ENCODE measurements at places on chromosomes 12 and 14.

- peak; percentile 71 for DNase-seq
Measured at GRCh38 chr12:643475-644302, 19.6 kb downstream of the NINJ2 start.

DNA sequence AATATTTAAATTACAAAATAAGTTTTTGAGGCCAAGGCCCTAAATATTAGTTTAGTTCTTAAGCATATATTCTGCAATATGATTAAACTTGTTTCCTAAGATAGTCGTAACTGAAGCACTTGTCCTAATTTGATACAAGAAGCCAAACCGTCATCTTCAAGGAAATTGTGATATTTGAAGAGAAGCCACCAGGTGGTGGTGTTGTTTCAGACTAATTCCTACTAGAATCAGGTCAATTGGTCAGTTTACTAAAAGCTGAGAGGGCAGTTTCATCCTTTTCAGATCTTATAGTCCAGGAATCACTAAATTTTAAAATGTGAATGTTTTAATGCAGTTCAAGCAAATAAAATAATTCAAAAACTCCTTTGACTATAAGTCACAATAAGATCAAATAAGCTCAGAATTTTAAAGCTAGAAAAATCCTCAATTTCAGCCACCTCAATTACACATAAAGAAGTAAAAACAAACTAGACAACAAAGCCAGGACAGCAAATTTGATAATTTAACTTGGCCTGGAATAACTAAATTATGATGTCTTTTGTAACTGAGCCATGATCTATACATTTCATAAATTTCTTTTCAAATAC, 7.1 kb upstream of the ARL1 start:
- DNase-seq, result peak; percentile 11

DNA sequence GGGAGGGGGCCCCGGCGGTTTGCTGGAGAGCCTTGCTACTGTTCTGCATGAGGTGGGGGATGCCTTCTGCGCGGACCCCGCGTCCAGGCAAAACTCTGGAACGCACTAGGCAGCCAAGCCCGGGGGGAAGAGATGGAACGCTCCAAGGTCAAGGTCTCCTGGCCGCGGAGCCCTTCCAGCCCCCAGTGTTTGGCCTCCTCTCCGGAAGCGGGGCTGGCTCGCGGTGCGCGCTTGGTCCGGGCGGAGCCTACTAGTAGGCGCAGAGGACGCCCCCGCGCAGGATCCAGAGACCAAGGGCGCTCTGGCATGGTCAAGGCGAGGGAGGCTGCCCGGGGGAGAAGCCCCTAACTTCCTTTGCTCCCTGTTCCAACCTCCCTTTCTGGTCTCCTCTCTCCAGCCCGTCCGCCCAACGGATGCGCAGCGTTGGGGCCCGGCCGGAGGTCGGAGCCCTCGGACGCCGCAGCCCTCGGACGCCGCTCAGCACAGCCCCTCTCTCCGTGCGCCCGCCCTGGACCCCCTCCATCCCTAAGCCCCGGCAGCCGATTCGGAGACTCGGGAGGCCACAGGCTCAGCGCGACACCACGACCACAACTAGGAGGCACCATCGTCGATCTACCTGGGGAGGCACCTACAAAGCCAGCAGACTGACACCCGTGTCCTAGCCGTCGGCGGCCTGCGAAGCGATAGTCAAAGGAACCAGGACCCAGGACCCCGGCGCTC, 669 bp upstream of the KCNK13 start:
- no peak for DNase-seq

DNA sequence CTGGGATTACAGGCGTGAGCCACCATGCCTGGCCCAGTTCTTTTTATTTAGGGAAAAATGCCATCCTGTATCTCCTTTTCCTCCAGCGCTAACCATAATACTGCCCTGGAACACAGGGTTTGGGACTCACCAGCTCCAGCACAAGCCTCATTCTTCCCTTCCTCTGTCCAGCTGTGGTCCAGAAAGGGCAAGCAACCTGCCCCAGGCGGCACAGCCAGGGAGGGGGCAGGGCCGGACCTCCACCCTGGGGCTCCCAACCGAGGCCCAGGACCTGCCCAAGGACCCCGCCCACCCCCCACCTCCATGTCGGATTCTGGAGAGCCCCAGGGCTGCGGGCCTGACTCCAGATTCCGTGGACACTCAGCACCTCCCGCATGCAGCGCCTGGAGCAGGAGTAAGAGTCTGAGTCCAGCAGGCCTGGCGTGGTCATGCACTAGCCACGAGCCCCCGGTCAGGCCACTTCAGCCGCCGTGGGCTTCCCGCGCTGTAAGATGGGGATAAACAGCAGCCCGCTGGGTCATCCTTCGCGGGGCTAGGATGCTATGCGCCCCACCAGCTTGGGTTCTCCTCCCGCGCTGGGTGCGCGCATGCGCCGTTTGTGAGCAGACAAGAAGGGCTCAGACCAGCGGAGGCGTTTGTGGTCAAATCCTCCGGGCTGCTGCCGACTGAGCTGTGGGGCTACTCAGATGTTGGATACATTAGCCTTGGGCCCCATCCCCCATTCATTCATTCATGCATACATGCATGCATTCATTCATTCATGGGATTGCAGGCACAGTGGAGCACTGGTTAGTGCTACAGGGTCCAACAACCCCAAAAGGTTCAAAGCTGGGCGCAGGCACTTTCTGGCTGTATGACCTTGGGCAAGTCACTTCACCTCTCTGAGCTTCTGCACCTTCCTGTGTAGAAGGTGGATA, 16.3 kb downstream of the TMEM119 start:
- no peak for DNase-seq

DNA sequence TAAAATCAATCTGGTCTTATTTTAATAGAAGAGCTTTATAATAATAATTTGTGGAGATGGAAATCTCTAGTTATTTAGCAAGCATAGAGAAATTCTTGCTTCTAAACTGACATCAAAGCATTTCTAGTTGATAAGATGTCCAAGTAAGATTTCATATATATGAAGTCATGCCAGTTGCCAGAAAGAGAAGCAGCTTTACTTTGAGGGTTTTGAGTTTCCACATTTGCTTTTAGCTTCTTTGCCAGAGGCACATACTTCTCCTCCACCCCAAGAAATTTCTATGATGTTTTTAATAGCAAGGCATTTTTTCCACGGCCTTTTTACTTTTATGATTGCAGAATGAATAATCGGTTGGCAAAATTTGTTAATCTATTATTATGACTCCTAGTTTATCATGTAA, 24.2 kb upstream of the YAF2 start:
- DNase-seq, result no peak

GRCh38 chr12:42332301-42333285, 6.6 kb downstream of the PPHLN1 start:
- no peak for DNase-seq

- DNase-seq, result no peak
Measured at GRCh38 chr12:70892593-70892992, 27.9 kb downstream of the PTPRR start.

DNA sequence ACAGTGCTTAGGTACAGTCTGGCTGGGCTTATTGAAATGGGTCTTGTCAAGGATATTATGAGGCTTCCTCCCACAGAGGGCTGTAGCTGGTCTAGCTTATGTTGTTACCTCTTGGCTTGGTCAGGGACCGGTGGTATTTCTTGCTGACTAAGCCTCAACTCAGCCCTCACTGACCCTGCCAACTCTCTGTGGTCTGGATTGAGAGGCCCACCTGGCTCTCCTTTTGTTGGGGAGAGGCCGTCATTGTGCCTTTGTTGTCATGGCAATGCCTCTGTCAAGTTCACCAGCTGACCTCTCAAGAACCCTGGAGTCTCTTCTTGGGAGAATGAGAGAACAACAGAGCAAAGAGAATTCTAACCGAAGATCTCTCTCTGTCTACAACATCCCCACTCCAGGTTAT, 245.6 kb upstream of the NPAS3 start:
- no peak for DNase-seq

- DNase-seq, result no peak
Measured at GRCh38 chr12:98911396-98911795, 266.3 kb downstream of the APAF1 start.
